ENCODE measurements at places on chromosomes 5 and 9.

DNA sequence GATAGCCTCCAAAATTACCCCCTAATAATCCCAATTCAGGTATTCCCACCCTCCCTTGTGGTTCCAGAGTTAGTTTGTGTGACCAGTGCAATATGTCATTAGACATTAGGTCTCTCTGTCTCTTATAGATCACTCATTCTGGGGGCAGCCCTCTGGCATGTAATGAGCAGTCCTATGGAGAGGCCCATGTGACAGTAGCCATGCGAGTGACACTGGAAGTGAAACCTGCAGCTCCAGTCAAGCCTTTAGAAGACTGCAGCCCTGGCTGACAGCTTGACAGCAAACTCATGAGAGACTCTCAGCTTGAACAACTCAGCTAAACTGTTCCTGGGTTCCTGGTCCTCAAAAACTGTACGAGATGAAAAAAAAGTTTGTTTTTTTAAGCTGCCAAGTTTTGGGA, 54.0 kb upstream of the HSPB3 start:
- no peak for DNase-seq

DNA sequence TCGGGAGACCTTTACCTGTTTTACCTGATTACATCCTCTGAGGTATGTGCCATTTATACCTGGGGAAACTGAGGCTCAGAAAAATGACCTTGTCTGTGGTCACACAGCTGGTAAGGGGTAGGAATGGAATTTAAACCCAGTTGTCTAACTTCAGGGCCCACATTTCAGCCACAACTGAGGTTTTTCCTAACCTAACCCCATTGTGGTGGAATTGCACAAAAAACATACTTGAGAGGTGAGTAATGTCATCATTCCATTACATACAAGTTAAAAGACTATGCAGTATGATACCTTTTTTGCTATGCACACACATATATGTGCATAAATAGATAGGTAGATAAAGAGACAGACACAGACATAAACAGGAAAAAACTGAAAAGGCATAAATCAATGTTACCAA, 14.1 kb downstream of the FGF1 start:
- DNase-seq = no peak

- DNase-seq = no peak
Measured at GRCh38 chr5:150298701-150299451, 3.8 kb downstream of the ARSI start.

DNA sequence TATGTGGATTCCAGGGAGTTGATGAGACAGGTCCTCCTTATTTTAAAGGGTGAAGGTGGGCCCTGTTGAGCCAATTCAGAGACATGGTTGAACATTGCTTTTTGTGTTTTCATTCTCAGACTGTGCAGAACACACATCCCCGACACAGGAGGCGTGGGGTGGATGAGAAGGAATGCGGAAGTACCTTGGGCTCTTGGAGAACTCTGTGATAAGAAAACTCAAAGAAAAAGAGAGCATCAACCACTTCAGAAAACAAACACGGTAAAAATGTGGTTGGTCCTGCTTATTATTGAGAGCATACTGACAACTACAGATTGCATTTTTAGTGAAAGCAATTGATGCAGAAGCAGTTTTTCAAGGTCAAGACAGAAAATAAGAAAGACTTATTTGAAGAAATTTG, 659.8 kb downstream of the IRX1 start:
- no peak for DNase-seq

DNA sequence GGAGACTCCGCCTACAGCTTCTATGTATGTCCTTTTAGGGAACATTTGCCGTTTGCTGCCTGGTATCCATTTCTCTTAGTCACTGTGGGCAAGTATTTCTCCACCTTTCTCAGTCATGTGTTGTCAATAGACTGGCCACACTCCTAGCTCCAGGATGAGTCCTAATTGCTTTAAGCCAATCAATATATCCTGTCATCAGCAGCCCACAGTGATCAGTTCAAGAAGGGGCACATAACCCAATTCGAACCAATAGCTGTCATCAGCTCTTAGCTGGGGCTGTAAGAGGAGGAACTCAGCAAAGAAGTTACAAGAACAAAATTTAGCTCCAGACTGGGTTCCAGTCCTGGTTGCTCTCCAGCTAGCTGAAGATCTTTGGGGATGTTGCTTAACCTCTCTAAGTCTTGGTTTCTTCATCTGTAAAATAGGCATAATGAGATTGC, 70.7 kb upstream of the MAN2A1 start:
- DNase-seq = no peak

- no peak for DNase-seq
Measured at GRCh38 chr5:78627766-78628165, 20.8 kb downstream of the LHFPL2 start.

- DNase-seq = no peak
Measured at GRCh38 chr9:21316032-21316842, 11.1 kb upstream of the IFNA5 start.

GRCh38 chr5:16857635-16858034, 78.5 kb downstream of the MYO10 start:
- no peak for DNase-seq

- no peak for DNase-seq
Measured at GRCh38 chr9:126704157-126704891, 90.6 kb downstream of the LMX1B start.

GRCh38 chr9:5321058-5321457, 16.5 kb upstream of the RLN2 start:
- DNase-seq = no peak

DNA sequence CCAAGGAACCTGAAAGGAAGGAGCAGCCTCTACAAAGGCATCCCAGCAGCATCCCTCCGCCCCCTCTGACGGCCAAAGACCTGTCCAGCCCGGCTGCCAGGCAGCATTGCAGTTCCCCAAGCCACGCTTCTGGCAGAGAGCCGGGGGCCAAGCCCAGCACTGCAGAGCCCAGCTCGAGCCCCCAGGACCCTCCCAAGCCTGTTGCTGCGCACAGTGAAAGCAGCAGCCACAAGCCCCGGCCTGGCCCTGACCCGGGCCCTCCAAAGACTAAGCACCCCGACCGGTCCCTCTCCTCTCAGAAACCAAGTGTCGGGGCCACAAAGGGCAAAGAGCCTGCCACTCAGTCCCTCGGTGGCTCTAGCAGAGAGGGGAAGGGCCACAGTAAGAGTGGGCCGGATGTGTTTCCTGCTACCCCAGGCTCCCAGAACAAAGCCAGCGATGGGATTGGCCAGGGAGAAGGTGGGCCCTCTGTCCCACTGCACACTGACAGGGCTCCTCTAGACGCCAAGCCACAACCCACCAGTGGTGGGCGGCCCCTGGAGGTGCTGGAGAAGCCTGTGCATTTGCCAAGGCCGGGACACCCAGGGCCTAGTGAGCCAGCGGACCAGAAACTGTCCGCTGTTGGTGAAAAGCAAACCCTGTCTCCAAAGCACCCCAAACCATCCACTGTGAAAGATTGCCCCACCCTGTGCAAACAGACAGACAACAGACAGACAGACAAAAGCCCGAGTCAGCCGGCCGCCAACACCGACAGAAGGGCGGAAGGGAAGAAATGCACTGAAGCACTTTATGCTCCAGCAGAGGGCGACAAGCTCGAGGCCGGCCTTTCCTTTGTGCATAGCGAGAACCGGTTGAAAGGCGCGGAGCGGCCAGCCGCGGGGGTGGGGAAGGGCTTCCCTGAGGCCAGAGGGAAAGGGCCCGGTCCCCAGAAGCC, 30.8 kb downstream of the CD180 start:
- DNase-seq = peak; percentile 89

- no peak for DNase-seq
Measured at GRCh38 chr5:88979244-88979643, 96.3 kb upstream of the MEF2C start.

- no peak for DNase-seq
Measured at GRCh38 chr5:23411200-23411599, 96.2 kb upstream of the PRDM9 start.

GRCh38 chr9:69221036-69221435, 47.0 kb downstream of the TJP2 start:
- DNase-seq = no peak

DNA sequence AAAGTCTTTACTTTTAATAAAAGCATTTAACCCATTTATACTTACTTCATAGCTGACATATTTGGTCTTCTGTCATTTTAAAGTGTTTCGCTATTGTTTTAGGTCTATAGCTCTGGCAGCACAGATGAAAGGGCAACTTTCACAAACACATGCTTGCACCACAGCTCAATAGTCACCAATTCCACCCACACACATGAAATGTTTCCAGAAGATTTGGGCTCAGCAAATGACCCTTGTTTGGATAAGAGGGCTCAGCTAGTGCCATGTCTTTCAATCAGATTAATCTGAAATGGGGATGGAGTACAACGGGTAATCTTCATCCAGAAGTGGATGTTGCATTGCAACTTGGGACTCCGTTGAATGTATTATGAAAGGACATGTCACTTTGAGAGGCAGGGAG, 176.0 kb downstream of the FGF18 start:
- no peak for DNase-seq

GRCh38 chr5:179397516-179397915, 52.3 kb upstream of the ADAMTS2 start:
- DNase-seq = no peak

- no peak for DNase-seq
Measured at GRCh38 chr9:3179711-3180110, 335.8 kb upstream of the PUM3 start.

GRCh38 chr5:173673295-173674101, 57.0 kb upstream of the BOD1 start:
- DNase-seq = no peak

DNA sequence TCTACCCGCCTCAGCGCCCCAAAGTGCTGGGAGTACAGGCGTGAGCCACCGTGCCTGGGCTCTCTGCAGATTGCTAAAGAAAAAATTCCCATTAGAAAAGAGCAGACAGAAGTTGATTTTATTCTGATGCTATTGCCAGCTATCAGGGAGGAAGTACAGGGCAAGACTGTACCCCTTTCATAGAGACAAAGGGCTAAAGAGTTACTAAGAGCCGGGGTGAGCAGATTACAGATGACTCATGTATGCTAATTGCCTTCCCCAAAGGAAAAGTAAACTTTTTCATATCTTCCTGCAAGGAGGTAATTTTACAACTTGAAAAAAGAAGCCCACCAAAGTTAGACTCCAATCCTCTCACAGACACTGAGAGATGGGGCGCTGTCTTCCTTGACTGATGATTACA, 42.3 kb upstream of the MCTP1 start:
- DNase-seq = no peak

DNA sequence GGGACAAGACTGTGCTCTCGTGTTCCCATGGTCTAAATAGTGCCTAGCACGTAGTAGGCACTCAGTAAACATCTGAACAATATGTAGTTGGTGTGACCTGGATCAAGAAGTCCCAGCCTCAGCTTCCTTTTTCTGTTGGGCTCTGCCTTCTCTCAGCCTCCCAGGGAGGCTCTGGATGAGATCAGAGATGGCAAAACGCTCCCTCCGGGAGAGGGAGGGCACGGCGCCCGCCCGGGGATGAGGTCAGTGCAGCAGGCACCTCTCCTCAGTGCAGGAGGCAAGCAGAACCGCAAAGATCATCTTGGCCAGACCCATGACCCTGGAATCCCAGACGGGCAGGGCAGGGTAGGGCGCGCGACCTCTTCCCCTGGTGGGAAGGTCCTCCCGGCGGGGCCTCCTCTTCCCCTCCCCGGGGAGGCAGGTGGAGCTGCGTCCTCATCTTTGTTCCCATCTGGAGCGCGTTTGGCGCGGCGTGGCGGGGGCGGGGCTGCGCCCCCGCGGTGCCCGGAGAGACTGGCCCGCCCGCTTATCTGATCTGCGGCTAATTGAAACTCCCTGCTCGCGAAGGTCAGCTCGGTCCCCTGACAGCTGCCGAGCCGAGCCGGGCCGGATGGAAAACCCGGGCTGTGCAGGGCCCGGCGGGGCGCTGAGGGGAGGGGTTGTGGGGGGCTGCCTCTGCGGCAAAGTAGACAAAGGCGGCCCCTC, 60.9 kb downstream of the CXXC5 start:
- no peak for DNase-seq

- no peak for DNase-seq
Measured at GRCh38 chr5:149262315-149262714, 9.3 kb upstream of the AFAP1L1 start.

DNA sequence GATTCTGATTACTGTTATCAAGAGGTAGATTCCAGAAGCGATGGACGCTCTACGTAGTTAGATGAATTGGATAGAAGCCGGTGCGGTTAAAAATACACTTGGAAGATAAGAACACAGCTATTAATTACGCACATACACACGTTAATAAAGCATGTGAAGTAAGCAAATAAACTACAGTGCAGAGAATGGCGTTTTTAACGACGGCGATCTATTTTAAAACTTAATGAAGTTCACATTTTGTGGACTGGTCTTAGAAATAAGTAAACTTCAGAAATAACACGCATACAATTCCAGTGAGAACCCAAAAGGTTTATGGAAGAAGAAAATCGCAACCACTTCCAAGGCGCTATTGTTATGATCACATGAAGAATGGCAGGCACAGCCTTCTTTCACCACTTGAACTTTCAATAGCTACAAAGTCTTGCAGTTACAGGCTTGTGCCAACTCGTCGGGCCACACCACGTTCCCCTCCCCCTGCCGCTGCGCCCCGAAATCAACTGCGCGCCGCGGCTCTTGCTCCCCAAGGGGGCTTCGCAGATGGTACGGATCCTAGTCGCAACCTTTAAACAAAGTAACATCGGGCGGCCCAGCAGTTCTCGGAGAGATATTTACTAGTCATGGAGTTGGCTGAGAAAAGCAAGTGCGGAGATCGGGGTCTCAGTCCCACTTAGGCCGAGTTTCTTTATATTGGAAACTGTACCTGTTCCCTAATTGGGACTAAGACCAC, 866 bp upstream of the SEMA6A start:
- no peak for DNase-seq

DNA sequence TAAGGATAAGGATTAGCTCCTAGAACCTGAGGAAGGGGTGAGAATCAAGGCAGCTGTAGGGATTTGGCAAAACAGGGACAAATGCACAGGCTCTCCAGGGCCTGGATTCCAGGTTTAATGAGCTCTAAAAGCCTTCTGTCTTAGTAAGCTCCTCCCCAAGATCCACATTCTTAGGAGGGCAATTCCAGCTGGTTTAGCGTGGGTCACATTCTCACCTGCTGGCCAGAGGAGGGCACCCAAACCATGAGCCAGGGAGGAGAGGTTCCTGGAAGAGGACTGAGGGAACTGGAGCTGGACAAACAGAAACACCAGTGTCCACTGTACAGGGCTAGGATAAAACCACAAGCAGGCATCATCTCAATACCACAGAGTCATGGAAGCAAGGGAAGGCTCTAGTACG, 480.0 kb downstream of the CCDC171 start:
- DNase-seq = no peak

DNA sequence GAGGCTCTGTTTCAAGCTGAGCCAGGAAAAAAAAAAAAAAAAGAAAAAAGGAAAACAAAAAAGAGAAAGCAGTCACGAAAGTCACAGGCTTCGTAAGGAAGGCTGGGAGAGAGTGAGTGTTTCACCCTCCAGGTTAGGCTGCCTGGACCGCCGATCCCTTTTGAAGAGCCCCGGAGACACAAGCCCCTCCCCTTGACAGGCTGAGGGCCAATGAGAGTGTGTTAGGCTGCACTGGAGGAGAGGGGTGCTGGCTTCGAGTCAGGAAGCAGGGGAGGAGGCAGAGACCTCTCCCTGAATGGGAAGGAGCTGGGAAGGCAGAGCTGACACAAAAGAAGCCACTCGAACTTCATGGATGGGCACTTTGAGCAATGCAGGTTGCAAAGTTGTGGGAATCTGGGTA, at the start of gene NMUR2:
Gene NMUR2, minus strand, starts transcription at position 135 of the 400 bp plus-strand sequence. CDS start 166 bp downstream, outside the sequence.
- no peak for DNase-seq

All from CD4-positive, alpha-beta T cell treated with Interleukin-15 for 4 hours (primary cell).